ENCODE measurements at places on chromosomes 3 and 15.
A peak's percentile ranks its signal among the peaks of the same experiment; 100 is the strongest.

GRCh38 chr3:106877627-106878026, 499.6 kb upstream of the CCDC54 start:
- no peak for DNase-seq

DNA sequence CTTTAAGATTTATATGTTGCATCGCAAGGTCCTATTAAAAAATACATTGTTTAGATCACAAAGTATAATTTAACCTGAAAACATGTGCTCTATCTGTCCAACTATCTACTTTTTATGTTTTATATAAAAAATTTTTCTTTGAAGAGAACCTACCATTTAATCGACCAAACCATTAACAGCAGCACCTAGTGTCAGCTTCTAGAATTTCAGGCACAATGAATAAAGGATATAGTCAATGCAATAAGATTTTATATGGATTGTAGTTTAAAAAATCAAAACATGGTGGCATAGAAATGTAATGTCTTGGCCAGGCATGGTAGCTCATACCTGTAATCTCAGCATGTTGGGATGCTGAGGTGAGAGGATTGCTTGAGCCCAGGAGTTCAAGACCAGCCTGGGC, 313.7 kb downstream of the GAP43 start:
- DNase-seq, result no peak

DNA sequence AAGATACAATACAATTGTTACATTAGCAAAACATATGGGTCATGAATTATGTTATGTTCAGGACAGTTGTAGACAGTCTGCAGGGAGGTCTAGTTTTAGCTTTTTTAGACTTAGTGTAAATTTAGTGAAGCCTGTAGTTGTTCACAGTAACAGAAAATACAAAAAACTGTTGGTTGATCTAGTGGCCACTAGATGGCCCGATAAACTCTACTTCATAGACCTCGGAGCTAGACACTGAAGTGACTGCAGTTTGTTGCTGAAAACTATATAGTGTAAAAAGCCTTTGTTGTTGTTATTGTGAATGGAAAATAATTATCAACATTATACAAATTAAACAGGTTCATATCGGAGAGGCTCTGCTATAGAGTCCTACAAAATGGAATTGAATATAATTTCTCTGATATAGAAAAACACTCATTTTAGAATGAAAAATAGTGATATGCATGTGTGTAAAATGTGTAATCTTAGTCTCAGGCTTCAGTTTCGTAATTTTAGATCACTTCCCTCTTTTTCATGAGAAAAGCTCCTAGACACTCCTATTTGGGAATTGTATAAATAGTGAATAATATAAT, 18.3 kb downstream of the MAGEL2 start:
- DNase-seq, result no peak

GRCh38 chr15:42072141-42072685, 22.1 kb downstream of the PLA2G4D start:
- DNase-seq, result no peak

DNA sequence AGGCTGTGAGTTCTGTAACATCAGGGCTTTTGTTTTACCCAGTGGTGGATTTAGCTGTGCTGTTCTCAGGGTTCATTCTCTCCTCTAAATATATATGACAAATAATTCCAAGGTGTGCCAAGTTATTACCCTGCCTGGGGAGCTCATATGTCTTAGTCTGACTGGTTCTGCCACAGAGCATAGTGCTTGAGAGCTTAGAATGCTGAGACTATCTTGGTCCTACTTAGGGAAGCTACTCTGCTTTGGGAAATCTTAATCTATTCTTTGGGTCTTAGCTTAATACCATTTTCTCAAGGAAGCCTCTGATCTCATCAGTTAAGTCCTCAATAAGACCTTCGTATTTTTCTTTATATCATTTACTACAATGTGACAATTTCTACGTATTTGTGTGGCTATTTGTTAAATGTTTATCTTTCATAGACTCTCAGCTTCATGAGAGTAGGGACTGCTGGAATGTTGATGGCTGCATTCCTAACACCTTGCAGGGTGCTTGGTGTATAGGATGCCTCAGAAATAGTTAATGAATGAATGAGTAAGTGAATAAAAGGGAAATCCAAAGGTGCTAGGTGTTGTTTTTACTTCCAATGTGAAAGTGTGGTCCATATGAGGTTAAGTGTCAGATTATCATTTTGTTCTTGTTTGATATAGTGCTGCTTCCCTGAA, 1.8 kb downstream of the OTOL1 start:
- DNase-seq, result no peak

DNA sequence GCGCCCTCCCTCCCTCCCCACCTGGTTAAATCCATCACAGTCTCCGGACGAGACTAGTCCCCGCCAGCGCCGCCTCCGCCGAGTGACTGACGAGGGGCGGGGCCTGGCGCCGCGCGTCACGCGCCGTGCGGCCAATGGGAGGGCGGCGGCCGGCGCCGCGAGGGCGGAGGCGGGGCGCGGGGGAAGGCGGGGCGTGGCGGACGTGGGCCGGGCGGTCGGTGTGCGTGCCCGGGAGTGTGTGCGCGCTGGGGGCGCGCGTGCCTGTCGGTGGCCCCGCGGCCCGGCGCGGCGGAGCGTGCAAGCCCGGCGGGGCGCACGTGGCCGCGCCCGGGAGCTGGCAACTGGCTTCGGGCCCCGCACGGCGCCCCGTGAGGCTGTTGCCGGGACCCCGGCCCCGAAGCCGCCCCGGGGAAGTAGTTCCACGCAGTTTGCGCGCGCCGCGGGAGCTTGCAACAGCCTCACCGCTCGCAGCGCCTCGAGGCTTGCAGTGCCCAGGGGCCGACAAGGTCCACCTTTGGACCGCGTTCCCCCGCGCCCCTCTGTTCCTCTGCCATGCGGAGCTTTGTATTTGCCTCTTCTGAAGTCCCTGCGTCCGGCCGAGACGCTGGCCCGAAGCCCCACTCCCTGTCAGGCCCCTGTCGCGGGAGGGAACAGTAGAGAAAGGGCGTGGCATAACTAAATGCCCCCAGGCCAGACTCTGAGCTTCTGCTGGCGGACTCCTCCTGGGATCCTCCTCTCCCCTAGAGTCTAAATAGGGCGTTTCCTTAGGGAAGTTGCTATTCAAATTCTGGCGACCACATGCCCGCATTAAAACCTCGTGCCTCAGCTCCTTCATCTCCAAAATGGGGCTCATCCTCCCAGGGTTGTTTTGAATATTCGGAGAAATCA, 400.9 kb downstream of the SHQ1 start:
- peak; percentile 73 for DNase-seq

DNA sequence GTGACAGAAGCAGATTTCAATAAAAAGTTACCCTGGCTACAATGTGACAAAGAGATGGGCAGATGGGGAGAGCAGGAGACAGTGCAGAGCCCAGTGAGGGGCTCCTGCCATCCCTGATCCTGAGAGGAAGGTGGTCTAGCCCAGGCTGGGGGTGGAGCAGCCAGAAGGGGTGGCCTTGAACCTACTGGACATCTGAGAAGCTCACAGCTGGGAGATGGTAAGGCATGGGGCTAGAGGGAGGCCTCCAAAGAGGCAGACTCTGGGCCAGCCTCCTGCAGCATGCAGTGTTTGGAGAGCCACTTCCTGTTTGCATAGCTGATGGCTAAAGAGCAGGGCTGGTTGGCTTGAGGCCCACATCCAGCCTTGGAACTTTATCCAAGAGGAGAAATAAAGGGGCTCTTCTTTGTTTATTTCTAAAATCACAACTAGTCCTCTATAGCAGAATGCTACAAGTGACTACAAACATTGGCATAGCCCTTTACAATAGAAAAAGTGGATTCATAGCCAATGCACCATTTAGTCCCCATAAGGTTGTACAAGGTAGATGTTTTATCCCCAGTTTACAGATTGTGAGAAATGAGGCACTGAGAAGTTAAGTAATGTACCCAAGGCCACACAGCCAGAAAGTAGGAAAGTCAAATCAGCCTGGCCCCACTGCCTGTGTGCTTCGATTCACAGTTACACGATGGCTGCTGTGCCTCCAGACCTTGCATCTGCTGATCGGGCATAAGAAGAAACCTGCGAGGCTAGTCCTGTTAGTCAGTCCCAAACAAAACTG, 4.6 kb downstream of the EFCC1 start:
- DNase-seq, result no peak

- DNase-seq, result no peak
These were observed 21.6 kb upstream of the TIGIT start for GRCh38 chr3:114272271-114272670.

DNA sequence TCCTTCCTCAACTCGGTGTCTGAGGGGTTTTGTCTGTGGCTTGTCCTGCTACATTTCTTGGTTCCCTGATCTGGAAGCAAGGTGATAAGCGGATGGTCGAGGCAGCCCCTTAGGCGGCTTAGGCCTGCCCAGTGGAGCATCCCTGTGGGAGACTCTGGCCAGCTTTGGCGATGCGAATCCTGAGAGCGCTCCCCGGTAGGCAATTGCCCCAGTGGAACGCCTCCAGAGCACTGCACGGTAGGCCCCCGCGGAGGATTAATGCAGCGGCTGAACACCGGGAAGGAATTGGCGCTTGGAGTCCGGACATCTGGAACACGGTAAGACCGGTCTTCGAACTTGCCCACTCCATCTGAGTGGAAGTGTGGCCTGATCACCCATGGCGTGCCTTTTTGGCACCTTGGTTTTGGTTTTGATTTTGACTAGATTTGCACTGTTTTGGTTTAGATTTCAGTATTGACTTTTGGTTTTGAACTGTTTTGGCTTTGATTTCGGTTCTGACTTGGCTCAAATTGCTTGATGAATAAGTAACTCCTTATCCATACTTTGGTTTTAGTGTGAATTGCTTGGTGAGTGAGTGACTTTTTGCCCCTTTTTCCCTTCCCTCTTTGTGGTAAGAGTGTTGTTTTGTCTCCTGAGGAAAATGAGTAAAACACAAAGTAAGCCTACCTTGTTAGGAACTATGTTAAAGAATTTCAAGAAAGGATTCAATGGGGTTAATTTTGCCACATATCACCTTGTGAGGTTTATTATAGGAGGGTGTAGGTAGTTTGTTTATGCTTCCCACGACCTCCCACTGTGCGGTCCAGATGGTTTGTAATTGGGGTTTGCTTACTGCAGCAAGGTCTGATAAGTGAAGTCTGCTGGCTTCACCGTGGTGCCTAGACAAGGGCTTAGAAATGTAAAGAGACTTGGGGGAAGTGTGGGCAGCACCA, 27.1 kb upstream of the GPR156 start:
- no peak for DNase-seq

- no peak for DNase-seq
These were observed 96.2 kb downstream of the ABI3BP start for GRCh38 chr3:100896994-100897393.

DNA sequence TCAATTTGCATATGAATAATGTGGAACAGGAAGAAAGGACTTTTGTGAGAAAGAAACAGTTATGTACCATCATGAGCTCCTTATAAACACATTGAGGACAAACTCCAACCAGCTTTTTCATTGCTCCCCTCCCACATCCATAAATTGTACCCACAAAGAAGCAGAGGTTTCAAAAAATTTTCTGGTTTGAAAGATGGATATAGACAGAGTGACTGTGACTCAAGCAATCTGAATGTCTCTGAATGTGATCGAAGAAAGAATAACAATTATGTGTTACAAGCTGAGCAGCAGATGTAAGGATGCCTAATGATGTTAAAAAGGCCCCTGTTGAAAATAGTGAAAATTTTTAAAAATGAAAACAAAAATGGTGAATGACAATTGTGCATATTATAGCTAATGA, 127.4 kb downstream of the TFG start:
- no peak for DNase-seq

DNA sequence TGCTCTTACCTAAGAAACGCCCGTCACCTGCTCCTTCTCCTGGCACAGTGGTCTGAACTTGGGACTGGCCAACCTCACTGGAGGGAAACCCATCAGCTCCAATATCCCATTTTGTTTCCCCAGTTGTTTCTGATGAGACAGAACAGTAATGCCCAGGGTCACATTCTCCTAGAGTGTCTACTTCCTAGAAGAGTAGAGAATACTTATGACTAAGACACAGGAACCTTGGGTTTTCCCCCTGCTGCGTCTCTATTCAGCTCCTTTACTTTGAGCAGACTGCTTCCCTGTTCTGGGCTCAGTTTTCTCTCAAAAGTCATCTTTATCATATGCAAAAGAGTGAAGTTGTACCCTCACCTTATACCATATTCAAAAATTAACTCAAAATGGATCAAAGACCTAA, 79.4 kb downstream of the POLR2M start:
- DNase-seq, result no peak

DNA sequence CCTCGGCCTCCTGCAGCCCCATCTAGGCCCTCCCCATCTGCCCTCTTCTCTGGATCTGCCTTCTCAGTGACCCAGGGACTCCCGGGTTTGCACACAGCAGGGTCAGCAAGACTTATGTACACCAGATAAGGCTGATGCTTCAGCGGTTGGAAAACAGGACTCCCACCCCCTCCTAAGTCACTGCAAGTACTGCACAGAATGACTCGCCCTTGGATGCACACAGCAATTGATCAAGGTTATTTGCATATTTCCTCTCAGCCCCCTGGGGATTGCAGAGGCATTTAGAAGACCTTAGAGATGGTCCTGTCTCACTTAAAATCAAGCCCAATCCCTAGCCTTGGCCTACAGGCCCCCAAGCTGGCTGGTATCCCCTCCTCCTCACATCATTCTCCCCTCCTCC, 8.9 kb downstream of the ACAN start:
- DNase-seq, result no peak

GRCh38 chr15:89179966-89180875, 41.2 kb downstream of the RLBP1 start:
- no peak for DNase-seq

- DNase-seq, result no peak
These were observed 15.9 kb upstream of the COPG1 start for GRCh38 chr3:129233538-129233937.

- DNase-seq, result no peak
These were observed 81.4 kb downstream of the IL12A start for GRCh38 chr3:160069986-160070385.

GRCh38 chr3:183933160-183933559, 48.5 kb upstream of the PARL start:
- no peak for DNase-seq
